ENCODE measurements at places on chromosomes 16 and 17. TPM values are rescaled to one million over a fixed set of nuclear protein-coding genes. Genes with fewer than 3 reads are reported as not detected.

The EFCAB13 gene
- 3.1 TPM for total RNA-seq

The NAGS gene
- total RNA-seq: 3.7 TPM

The OR3A1 gene
- total RNA-seq: not detected

The TP53TG3C gene
- not detected for total RNA-seq

The STX1B gene
- 0.37 TPM for total RNA-seq

The CCL16 gene
- not detected for total RNA-seq

The TBC1D3C gene
- total RNA-seq: 1.1 TPM

The NPIPA5 gene
- total RNA-seq: 7.8 TPM

The OR3A2 gene
- not detected for total RNA-seq

The KRTAP3-1 gene
- 0.64 TPM for total RNA-seq

The IGF2BP1 gene
- total RNA-seq: 1.6 TPM

The SALL1 gene
- total RNA-seq: 12.1 TPM

The TEDC2 gene
- total RNA-seq: 22.6 TPM

The KRT33A gene
- 0.17 TPM for total RNA-seq

The KRTAP1-1 gene
- total RNA-seq: not detected

The KRTAP4-1 gene
- not detected for total RNA-seq

The PMFBP1 gene
- 0.30 TPM for total RNA-seq

The SLC38A8 gene
- not detected for total RNA-seq

The DEXI gene
- total RNA-seq: 60.7 TPM

DNA sequence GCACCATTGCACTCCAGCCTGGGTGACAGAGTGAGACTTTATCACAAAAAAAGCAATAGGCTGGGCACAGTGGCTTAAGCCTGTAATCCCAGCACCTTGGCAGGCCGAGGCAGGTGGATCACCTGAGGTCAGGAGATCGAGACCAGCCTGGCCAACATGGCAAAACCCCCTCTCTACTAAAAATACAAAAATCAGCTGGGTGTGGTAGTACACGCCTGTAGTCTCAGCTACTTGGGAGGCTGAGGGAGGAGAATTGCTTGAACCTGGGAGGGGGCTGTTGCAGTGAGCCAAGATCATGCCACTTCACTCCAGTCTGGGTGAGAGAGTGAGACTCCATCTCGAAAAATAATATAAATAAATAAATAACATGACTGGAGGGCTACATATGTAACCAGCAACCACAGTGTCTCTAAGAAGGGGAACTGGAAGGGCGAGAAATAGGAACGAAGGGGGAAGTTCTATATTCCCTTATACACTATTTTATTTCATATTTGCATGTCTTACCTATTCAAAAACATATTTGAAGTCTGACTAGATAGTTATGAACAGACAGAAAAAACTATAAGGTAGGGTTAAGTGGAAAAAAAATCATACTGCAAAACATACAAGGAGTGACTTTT is 25.9 kb downstream of the MYH11 start:
- DNase-seq: no peak

DNA sequence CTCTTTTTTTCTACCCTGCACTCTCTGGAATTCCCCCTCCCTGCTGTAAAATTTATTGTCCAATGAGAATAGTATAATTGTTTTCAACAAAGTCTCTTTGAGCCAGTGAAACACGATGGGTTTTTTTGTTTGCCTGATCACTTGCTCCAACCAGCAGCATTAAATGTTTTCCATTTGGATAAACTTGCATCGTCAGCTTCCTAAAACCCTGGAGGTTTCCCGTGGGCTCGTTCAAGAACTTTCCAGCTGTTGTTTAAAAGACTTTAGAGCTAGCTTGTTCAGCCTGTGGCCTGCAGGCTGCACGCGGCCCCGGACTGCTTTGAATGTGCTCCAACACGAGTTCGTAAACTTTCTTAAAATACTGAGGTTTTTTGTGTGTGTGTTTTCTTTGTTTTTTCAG is 14.9 kb downstream of the NAGPA start:
- DNase-seq: no peak

DNA sequence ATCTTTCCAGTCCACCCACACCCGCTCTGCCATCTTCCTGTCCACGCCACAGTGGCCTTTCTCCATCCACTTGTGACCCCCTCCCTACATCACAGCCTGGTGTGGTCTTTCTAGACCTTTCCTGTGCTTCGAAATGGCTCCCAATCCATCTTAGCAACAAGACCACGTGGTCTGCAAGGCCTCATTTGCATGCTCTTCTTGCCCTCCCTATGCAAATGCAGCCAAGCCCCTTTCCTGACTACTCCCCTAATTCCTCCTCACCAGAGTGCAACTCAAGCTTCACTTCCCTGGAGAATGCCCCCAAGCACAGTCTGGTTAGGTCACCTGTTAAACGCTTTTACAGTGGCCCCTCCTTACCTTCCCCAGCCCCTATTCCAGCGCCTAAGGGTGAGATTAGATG is 6.1 kb downstream of the PPP1R9B start:
- no peak for DNase-seq

- DNase-seq: peak; percentile 33
These were observed 18.9 kb downstream of the ARSG start for GRCh38 chr17:68310152-68310551.

DNA sequence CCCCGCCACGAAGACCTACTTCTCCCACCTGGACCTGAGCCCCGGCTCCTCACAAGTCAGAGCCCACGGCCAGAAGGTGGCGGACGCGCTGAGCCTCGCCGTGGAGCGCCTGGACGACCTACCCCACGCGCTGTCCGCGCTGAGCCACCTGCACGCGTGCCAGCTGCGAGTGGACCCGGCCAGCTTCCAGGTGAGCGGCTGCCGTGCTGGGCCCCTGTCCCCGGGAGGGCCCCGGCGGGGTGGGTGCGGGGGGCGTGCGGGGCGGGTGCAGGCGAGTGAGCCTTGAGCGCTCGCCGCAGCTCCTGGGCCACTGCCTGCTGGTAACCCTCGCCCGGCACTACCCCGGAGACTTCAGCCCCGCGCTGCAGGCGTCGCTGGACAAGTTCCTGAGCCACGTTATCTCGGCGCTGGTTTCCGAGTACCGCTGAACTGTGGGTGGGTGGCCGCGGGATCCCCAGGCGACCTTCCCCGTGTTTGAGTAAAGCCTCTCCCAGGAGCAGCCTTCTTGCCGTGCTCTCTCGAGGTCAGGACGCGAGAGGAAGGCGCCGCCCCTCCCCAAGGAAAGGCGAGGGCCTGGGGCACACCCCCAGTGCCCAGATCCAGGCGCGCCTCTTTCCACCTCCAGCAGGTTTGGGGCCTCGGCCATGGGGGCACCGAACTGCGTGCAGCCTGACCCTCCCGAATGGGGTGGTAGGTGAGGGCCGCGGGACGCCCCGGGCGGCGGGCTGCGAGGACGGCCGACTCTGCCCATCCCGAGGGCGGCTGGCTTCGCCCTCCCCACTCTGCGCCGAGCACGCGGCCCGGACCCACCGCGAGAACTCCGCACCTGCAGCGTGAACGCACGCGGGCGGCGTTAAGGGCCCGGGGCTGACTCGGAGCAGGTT is 664 bp downstream of the HBQ1 start:
- DNase-seq: peak; percentile 62

DNA sequence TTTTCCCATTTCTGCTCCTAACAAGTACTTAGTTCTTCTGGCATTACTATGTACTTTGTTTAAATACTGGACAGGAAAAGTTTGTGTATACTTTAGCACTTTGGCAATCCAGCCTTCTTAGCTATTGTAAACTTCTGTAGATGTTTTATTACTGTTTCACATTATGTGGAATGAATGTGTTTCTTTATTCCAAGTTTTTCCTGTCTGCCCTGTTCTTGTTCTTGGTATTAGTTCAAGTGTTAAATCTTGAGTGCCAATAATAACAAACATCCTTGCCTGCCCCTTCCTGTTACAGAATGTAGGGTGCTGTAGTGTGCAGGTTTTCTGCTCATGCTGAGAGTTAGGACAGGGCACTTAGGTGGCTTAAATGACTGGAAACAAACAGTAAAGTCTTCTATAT is 7.3 kb upstream of the CAPNS2 start:
- peak; percentile 11 for DNase-seq

GRCh38 chr17:73203135-73203787 is 10.4 kb downstream of the COG1 start:
- peak; percentile 53 for DNase-seq

GRCh38 chr17:5500589-5501391 is 14.4 kb downstream of the MIS12 start:
- DNase-seq: peak; percentile 83

DNA sequence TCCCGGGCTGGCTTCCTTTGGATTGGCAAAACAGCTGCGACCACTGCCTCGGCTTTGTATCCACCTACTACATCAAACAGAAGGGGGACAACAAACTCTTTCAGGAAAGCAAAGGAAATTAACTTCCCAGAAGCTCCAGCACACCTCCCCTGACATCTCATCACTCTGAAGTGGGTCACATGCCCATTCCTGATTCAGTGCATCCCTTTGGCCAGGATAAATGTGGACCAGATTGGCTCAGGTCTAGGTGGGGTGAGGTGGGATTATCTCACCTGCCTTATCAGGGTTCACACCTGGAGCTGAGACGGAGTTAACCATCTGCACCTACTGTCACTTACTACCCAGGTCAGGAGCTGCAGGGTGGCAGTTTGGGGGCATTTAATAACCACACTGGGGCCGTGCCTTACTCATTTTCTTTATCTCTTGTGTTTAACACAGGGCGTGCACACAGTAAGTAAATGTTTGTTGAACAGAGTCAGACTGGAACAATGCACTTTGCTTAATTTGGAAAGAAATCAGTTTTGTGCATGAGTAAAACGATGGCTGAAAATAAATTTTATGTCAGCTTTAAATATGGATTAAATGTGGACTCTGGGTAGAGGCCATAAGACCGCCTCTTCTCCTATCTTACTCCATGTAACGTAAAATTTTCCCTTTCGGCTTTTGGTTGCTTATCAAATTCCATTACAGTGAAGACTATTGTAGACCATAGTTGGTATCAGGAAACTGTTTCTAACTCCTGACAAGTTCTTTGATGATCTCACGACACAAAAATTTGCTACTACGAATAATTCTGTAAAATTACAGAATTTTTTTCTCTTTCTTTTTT is 36.0 kb downstream of the IQCK start:
- DNase-seq: peak; percentile 39

- peak; percentile 16 for DNase-seq
These were observed 206.4 kb downstream of the ENGASE start for GRCh38 chr17:79280866-79281572.

DNA sequence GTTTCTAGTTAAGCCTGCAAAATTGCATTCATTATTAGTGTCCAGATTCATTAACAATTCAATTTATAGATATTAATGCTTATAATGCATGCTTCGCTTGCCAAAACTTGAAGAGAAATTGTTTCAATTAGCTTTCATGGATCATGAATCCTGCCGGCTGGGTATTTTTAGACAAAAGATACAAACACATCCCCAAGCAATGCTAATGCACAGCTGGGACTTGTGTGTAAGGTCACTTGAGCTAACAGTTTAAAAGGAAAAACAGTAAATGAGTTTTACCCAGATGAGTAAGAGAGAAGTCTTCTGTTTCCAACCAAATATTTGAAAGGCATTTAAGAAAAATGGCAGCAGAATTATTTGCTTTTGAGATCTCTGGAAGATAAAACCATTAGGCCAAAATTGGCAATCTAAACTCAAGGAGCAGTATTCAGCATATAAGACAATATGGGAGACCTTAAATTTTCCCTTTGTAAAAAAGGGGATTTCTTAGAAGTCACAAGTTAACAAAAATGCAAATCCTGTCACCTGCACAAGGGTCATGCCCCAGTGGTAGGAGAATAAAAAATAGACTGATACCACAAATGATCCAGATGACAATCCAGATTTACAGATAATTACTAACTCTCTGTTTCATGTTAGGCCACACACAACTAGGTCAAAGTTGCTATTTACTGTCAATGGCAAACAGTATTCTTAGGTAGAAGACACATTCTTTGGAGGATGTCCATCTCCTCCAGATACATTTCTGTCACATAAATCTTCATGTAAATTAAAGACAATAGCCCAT is 418.4 kb upstream of the PMFBP1 start:
- DNase-seq: no peak

- DNase-seq: no peak
These were observed 31.0 kb upstream of the SMPD3 start for GRCh38 chr16:68479271-68479670.

GRCh38 chr16:57233944-57234706 is 10.9 kb upstream of the ARL2BP start:
- no peak for DNase-seq

GRCh38 chr16:9203956-9204355 is 112.5 kb downstream of the HAPSTR1 start:
- no peak for DNase-seq

- peak; percentile 9 for DNase-seq
These were observed 4.9 kb downstream of the MYH1 start for GRCh38 chr17:10513299-10514067.

GRCh38 chr16:17885659-17886207 is 415.0 kb upstream of the XYLT1 start:
- peak; percentile 53 for DNase-seq

DNA sequence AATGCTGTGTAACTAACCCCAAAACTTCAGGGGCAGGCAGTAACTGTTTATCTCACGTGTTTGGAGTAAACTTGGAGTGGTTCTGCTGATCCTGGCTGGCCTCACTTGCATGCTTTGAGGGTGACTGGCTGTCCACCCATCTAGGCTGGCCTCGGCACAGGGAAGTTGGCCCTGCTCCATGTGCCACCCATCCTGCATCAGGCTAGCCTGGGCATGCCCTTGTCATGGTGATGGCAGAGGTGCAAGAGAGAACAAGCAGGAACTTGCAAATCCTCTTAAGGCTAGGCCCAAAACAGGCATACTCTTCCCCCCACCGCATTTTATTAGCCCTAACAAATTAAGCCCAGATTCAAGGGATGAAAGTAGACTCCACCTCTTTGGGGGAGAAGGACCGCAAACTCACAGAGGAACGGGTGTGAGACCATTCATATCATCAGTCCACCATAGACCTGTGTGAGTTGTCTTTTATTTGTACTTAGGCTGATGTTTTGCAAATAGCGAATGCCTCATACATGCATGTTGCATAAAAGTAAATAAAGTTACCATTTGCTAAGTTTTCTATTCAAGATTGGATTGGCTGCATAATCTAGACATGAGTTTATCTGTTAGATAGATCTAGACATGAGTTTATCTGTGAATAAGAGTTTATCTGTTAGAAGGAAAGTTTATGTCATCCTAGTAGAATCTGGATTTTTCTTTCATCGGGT is 221.0 kb downstream of the CCDC182 start:
- DNase-seq: peak; percentile 86

- no peak for DNase-seq
These were observed at the start of gene ANKRD13B for GRCh38 chr17:29592850-29593551. Gene ANKRD13B (plus strand): TSS chr17:29593132. CDS start chr17:29593622, 490 bp downstream.

DNA sequence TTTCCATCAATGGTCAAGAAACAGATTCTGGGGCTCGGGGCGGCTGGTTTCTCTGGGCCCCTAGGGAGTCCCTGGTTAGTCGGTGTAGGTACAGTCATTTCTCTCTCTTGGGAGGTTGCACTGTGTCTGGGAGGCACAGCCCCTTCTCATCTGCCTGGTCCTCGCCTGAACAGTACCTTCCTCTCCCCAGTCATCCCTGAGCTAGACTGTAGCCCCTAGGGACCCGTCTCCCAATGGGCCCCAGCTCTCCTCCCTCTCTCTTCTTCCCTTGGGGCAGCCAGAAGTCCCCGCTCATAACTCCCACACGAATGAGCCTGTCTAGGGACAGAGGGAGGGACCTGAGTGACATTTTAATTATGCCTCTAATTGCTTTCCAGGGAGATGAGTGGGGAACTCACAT is 20.2 kb upstream of the CPSF4L start:
- DNase-seq: no peak

GRCh38 chr17:50806141-50806643 is 29.2 kb upstream of the WFIKKN2 start:
- DNase-seq: no peak

Measured in M059J (cell line).